Stromal cell of bone marrow (primary cell): ENCODE measurements at places on chromosomes 6 and 20.

DNA sequence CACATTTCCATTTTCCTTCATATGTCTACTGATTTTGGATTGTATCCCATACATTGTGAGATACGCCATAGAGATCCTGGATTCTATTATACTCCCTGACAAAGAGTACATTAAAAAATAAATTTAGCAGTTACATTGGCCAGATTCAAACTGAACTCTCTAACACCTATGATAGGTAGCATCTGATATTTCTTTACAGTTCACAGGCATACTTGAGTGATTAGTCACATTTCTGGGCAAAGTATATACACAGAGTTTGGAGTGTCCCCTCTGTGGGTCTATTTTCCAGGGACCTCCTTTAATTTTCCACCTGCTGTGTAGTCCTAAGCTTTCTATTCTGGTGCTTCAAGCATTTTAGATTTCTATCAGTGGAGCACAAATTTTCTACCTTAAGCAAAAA, 96.4 kb downstream of the TBC1D32 start:
- DNase-seq = no peak

- no peak for DNase-seq
These were observed 298.7 kb upstream of the MARCKS start for GRCh38 chr6:113558431-113558830.

GRCh38 chr6:88119769-88120168, 46.4 kb downstream of the CNR1 start:
- DNase-seq = no peak

GRCh38 chr6:126233192-126233591, 106.7 kb upstream of the CENPW start:
- DNase-seq = no peak

- no peak for DNase-seq
These were observed 187.5 kb upstream of the ECI2 start for GRCh38 chr6:4322846-4323309.

- no peak for DNase-seq
These were observed 541.2 kb upstream of the JARID2 start for GRCh38 chr6:14704383-14705271.
